NK-92 treated with Interleukin-12 subunit alpha and Interleukin-12 subunit beta, amount 100 ng/mL, for 24 hours (cell line): ENCODE measurements at places on chromosomes 13 and 19.

DNA sequence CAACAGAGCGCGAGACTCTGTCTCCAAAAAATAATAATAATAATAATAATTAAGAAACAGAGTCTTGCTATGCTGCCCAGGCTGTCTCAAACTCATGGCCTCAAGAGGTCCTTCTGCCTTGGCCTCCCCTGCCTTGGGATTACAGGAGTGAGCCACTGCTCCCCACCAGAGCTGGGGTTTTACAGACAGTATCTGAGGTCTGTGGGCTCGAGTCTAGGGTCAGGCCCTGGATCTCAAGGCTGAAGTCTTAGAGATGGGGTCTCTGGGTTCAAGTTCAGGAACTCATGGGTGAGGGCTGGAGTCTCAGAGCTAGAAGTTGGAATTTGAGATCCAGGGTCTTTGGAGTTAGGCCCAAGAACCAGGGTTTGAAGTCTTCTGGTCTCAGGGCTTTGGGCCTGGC is 3.5 kb downstream of the IL11 start:
- DNase-seq, result no peak

- DNase-seq, result no peak
Measured at GRCh38 chr13:49701491-49701890, 10.2 kb upstream of the EBPL start.

DNA sequence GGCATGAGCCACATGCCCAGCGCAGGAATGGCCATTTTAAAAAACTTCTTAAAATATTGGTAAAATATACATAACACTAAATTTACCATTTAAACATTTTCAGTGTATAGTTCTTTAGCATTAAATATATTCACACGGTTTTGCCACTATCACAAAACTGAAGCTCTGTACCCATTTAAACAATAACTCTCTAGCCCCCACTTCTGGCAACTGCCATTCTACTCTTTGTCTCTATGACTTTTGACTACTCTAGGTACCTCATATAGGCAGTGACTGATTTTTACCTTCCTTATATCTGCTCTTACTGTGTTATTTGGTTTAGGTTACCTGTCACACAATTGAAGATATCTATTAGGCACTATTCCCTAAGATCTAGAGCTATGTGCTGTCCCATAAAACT is 2.3 kb upstream of the KBTBD7 start:
- DNase-seq, result no peak

- no peak for DNase-seq
Measured at GRCh38 chr13:80530191-80530590, 189.3 kb upstream of the SPRY2 start.

DNA sequence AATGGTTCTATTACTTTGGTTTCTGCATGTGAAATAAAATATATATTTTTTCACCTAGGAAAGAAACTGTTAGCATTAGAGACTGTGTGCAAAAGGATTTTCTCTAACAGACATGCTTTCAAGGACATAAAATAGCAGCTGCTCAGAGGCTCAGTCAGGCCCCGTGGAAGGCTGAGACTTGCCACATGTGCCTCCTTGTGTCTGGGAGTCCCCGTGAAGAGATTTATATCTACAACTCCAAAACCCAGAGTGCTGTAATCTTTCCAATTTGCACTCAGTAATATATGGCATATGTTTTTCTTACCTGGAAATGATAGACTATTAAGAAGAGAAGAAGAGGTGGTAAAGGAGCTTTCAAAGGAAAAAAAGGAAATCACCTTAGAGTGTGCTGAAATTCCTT is 371.6 kb upstream of the OBI1 start:
- no peak for DNase-seq
